Upper lobe of right lung (tissue), 1 donor: ENCODE measurements at places on chromosomes 1 and 21. TPM values are rescaled to one million over a fixed set of nuclear protein-coding genes. Genes with fewer than 3 reads are reported as not detected.

The ESRRG gene
- total RNA-seq, result 0.29 TPM

The ARHGEF16 gene
- 12.2 TPM for total RNA-seq

The PLEKHN1 gene
- total RNA-seq, result 2.1 TPM

The CA6 gene
- not detected for total RNA-seq

DNA sequence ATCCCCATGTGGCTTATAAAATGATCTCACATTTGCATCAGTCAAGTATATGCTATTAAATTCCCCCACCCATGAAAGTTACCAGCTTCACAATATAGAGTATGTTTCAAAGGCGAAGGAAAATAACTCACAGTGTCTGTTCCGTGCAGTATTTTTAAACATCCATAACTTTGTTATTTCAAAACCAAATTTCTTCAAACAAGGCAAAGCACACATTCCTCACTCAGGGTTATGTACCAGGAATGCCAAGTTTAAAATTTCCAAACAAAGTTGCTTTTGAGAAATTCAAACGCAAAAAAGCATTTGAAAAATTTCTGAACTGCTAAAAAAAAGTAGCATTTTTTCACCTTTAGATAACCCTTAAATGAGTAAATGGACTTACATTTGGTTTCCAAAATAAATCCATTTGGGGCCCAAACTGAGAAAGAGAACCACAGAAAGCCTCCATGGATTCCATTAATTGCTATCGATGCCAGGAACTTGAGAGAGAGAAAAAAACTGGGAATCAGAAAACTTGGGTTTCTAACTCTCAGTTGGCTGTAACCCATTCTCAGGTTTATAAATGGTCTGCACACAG, 149.5 kb downstream of the SLC30A10 start:
- no peak for DNase-seq
- no peaks in the 10 kb centered on the region for H3K27me3 ChIP-seq
- H3K4me3 ChIP-seq, result no peak overlapping the region
- H3K36me3 ChIP-seq, result no peaks in the 10 kb centered on the region
- no peak overlapping the region for H3K27ac ChIP-seq

DNA sequence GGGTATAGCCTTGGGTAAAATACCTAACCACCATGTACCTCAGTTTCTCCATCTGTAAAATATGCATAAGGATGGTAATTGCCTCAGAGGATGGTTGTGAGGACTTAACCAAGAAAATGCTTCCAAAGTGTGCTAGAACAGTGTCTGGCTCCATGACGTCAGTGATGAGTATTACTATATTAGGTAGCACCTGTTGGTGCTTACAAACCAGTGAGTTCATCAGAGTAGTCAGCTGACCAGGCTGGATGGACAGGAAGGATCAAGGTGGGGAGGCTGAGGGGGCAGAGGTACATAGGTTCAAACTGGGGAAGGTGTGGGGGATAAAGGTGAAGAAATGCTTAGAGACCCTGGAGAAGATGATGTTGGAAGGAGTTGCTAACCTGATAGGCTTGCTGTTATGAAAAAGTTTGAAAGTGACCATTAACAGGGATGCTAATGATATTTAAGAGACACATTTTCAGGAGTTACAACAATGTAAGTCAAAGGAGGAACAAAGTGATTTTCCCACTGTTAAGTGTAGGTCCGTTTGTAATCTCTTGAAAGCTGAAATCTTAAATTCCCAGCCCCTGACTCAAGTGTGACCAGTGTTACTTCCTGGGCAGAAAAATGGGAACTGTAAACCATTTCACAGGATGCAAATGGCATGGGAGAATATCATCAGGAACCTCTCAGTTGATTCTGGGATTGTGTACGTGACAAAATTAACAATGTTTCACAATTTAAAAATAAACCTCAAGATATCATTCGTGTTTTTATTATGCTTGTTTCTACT, 4.4 kb downstream of the NTPCR start:
- H3K27me3 ChIP-seq, result no peaks in the 10 kb centered on the region
- peaks cover 10% of the 10 kb centered on the region for H3K4me1 ChIP-seq
- no peak overlapping the region for H3K27ac ChIP-seq
- H3K36me3 ChIP-seq, result peaks cover 31% of the 10 kb centered on the region

GRCh38 chr1:116769561-116769977, 15.3 kb downstream of the CD2 start:
- no peaks in the 10 kb centered on the region for H3K27me3 ChIP-seq
- no peak for DNase-seq
- H3K4me1 ChIP-seq, result peaks cover 4% of the 10 kb centered on the region
- no peaks in the 10 kb centered on the region for H3K36me3 ChIP-seq
- no peak overlapping the region for H3K4me3 ChIP-seq

- no peak overlapping the region for H3K4me3 ChIP-seq
- H3K36me3 ChIP-seq, result no peaks in the 10 kb centered on the region
- no peaks in the 10 kb centered on the region for H3K27me3 ChIP-seq
Measured at GRCh38 chr1:229756666-229757065, 130.6 kb downstream of the URB2 start.

DNA sequence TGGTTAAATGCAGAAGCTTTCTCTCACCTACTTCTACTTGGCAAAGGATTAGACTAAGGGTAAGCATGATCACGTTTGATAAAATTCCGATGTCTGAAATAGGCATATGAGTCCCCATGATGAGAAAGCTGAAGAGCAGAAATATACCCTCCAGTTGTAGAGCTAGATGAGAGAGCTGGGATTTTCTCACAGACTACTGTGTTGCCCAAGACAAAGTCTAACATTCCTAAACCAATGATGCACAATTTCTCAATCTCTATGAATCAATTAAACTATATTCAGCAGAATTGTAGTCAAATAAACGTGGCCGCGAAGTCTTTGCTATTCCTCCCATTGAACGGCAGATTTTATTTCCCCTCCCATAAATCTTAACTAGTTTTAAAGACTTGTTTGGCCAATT, 699.2 kb downstream of the KCNT2 start:
- H3K27ac ChIP-seq, result no peak overlapping the region
- no peaks in the 10 kb centered on the region for H3K27me3 ChIP-seq
- no peak overlapping the region for H3K4me3 ChIP-seq
- H3K4me1 ChIP-seq, result no peaks in the 10 kb centered on the region

DNA sequence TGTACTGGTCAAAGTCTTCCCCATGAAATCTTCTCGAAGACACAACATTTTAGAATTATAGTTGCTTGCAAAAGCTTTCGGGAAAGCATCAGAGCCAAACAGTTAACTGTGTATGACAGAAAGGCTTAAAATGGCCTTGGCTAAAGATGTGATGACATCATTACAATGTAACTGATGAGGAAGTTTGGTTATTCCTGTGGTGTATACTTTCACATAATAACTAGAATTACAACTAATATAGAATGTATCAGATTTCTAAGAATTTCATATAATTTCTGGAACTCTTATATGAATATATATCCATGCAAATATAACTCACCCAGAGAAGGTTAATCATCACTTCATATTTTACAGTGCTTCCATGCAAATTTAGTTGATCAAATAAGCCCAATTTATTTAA, 8.4 kb downstream of the TP73 start:
- no peak for DNase-seq
- H3K27ac ChIP-seq, result no peak overlapping the region
- peaks cover 9% of the 10 kb centered on the region for H3K27me3 ChIP-seq
- H3K4me1 ChIP-seq, result no peaks in the 10 kb centered on the region
- no peaks in the 10 kb centered on the region for H3K36me3 ChIP-seq
